ENCODE measurements at places on chromosomes 6 and 20.

DNA sequence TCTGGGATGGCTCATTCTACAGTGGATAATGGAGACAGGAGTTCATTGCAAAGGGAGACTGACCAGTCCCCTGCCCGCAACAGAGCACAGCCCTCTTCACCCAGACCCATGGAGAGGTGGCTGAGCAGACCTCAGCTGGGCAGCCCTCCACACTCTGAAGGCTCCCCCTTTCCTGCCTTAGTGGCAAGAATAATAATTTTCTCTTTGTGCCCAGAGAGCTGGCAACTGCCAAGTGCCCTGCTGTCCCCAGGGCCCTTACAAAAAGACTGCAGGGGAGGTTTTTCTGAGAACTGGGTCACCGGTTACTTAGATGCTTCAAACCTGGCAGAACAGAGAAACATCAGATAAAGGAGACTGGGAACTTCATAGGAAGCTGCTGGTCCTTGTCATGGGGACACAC lies 35.4 kb upstream of the ZNFX1 start:
- DNase-seq: no peak

- DNase-seq: no peak
Observed at GRCh38 chr6:37785663-37786270, 33.8 kb upstream of the ZFAND3 start.

GRCh38 chr6:37257634-37258404 lies at the start of the genes TBC1D22B and TMEM217:
TBC1D22B (plus strand) TSS chr6:37257772; CDS start chr6:37257918, 146 bp downstream.
TMEM217 (minus strand) TSS chr6:37258144; CDS start chr6:37219030, 39,114 bp downstream.
- peak; percentile 93 for DNase-seq

GRCh38 chr6:139518556-139519091 lies 144.2 kb upstream of the CITED2 start:
- no peak for DNase-seq

DNA sequence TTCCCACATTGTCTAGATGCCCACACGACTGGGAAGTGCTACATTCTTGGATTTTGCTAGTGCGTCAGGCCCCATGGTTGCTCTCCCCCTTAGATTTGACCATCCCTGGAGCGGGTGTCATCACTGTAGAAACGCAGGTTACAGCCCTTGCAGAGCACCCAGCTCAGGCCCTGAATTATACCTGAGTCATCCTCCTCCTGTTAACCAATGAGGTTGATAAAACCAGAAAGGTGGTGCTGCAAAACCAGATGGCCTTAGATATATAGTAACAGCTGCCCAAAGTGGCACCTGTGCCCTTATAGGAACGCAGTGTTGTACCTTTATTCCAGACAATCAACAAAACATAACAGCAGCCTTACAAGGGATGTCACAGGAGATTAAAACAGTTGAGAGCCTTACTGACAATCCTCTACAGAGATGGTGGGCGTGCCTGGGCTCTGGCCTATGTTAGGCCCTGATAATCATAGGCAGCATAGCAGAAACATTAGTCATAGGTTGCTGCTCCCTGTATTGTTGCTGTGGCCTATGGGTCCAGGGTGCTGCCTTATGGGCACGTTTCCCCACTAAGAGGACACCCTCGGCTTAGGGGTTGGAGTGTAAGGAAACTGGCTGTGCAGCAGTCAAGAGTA lies 33.6 kb upstream of the HSF2 start:
- no peak for DNase-seq

DNA sequence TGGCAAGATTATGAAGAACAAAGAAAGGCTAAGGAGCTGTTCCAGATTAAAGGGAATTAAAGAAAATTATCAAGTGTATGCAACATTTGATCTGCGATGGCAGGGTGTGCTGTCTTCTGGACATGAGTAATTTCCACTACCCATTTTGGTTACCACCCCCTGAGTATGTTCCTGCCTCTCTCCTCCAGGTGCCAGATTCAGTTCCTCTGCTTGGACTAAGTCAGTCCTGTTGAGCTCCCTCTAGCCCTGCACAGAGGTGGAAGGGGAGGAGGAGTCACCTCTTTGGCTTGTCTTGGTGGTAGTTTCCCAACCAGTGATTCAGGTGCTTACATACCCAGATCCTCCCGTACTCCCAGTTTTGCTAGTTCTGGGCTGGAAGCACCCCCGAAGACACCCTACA lies 22.2 kb upstream of the SNRPB2 start:
- DNase-seq: no peak

DNA sequence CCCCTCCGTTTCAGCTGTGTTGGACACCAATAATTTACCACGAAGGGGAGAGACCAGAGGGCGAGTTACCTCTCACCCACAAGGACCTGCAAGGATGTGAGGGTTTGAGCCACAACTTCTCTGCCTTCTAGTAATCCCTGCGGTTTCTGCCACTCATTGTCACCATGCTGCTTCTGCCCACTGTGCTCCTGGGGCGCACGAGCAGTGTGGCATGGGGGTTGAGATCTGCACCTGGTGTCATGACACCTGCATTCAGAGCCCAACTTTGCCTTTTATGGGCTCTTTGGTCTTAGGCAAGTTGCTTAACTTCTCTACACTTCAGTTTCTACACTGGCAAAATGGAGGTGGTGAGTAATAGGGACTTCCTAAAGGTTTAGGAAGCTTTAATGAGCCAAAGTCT lies 84.9 kb downstream of the SOBP start:
- no peak for DNase-seq

DNA sequence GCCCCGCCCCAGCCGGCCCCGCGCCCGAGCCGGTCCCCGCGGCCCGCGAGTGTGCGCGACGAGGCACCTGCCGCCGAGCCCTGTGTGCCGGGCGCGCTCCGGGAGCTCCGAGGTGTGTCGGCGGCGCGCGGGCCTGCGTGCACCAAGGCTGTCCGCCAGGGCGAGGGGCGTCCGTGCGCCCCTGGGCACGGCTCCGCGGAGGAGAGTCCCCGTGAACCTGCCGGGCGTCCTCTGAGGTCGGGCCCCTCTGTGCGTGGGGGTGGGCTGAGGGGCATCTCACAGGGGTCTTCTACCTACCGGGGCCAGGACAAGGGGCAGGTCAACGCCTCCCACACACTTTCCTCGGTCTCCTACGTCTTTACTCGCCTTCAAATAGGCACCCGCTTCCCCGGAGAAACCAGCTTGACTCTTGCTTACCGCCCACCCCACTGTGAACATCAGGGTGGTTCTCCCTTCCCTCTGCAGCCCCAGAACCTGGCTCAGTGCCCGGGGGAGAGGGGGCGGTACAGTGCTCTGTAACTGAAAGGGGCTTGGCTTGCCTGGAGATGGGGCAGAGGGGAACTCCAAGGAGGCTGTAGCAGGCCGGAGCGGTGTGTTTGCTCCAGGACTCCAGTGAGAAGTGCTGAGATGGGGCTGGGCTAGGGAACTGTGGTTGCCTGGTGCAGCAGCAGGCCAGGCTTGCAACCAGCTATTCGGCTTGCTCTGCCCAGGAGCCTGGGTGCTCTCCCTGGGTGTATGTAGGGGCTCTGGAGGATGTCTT lies at the start of gene SAMD10:
Gene SAMD10 (minus strand): TSS at position 86 of the 760 bp plus-strand sequence. CDS start 175 bp downstream, outside the sequence.
- DNase-seq: peak; percentile 79

- no peak for DNase-seq
Observed at GRCh38 chr6:170446841-170447560, 106.1 kb downstream of the PSMB1 start.

- DNase-seq: no peak
Observed at GRCh38 chr6:56984361-56984760, 29.5 kb downstream of the BEND6 start.

- DNase-seq: peak; percentile 82
Observed at GRCh38 chr6:26312501-26313397, 52.2 kb upstream of the BTN3A2 start.

- DNase-seq: no peak
Observed at GRCh38 chr6:44116641-44117382, 10.4 kb downstream of the MRPL14 start.

- DNase-seq: no peak
Observed at GRCh38 chr6:90413396-90413795, 116.8 kb upstream of the BACH2 start.

DNA sequence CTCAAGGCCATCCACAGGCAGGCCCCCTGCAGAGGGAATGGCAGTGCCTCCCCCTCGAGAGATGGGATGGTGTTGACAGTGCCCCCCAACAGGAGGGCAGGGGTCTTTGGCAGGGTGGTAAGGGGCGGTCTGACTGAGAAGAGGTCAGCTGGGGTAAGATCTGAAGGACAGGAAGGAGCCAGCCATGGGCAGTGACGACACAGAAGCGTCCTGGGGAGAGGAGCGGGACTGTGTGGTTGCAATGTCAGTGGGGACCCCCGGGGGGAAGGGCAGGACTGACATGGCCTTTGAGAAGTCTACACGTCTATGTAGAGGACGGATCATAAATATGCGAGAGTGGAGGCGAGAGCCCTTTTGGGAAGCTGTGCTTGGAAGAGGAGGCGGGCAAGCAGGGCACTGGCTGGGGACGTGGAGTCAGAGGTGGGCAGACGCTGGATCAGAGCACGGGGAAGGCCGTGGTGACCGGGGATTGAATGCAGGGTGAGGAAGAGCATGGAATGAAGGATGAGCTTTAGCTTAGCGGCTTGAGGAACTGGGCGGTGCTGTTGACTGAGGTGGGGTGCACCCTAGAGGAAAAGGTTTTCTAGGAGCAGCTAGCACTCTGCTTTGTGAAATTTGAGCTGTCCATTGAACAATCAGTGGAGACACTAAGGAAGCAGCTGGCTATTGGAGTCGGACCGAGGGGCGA lies 82.5 kb upstream of the AGPAT4 start:
- no peak for DNase-seq

GRCh38 chr6:39614393-39614950 lies 110.7 kb downstream of the KIF6 start:
- no peak for DNase-seq

DNA sequence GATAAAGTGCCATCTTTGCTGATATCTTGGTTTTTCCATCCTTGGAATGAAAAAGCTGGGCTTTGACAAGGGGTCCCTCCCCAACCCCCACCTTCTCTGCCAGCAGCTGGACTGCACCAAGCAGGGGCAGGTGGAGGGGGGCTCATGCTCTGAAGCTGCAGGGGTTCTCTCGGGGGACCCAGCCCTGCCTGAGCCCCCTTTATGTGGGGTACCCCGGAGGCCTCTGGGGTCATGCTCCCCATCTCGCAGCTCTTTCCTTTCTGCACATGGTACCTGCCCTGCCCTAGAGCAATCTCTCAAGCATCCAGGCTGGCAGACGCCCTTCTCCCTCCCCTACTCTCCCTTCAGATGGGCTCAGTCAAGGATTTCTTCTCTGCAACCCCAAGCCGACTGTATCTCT lies 146.7 kb upstream of the PTPN1 start:
- DNase-seq: no peak

DNA sequence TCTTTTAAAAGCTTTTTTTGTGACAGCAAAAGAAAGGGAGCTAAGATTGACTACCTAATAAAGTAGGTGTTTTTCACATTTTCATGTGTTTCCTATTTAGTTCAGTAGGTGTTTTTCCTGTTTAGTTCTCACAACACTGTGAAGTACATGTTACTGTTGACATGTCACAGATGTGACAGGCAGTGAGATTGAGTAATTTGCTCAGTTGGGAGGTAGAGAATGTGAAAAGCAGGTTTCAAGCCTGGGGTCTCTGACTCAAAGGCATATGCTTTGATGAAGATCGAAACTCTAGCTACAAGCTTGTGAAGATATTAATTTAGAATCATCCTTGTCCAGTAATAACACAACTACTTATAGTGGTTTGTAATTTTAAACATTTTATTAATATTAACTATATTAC lies 43.1 kb downstream of the SLX4IP start:
- DNase-seq: no peak

GRCh38 chr6:118476551-118476950 lies 71.5 kb upstream of the PLN start:
- no peak for DNase-seq

DNA sequence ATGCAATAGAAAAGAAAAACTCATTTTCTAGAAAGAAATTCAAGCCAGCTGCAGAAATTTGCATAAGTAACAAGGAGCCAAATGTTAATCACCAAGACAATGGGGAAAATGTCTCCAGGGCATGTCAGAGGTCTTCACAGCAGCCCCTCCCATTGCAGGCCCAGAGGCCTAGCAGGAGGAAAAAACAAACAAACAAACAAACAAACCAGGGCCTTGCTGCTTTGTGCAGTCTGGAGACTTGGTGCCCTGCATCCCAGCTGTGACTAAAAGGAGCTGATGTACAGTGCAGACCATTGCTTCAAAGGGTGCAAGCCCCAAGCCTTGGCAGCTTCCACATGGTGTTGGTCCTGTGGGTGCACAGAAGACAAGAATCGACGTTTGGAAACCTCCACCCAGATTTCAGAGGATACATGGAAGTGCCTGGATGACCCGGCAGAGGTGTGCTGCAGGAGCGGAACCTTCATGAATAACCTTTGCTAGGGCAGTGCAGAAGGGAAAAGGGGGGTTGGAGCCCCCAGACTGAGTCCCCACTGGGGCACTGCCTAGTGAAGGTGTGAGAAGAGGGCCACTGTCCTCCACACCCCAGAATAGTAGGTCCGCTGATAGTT lies 110.9 kb upstream of the AKAP12 start:
- no peak for DNase-seq

DNA sequence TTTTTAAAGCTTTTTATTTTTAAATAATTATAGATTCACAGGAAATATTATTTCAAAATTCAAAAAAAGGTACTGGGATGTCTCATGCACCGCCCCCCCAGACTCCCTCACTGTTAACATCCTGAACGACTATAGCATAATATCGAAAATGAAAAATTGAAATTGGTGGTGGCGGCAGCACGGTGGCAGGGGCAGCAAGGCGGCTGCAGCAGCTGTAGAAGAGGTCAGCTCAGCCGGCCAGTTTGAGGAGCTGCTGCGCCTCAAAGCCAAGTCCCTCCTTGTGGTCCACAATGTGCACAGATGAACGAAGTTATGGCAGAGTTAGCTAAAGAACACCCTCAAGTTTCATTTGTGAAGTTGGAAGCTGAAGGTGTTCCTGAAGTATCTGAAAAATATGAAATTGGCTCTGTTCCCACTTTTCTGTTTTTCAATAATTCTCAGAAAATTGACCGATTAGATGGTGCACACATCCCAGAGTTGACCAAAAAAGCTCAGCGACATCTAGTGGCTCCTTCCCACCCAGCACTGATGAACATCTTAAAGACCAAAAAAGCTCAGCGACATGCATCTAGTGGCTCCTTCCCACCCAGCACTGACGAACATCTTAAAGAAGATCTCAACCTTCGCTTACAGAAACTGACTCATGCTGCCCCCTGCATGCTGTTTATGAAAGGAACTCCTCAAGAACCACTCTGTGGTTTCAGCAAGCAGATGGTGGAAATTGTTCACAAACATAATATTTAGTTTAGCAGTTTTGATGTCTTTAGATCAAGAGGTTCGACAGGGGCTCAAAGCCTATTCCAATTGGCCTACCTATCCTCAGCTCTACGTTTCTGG lies 100.8 kb downstream of the FAM217A start:
- peak; percentile 26 for DNase-seq

- no peak for DNase-seq
Observed at GRCh38 chr20:55153001-55153645, 677.7 kb downstream of the DOK5 start.
